ENCODE measurements at places on chromosomes 11 and 22.

GRCh38 chr22:50178871-50179869 lies 6.5 kb upstream of the TRABD start:
- DNase-seq, result no peak

DNA sequence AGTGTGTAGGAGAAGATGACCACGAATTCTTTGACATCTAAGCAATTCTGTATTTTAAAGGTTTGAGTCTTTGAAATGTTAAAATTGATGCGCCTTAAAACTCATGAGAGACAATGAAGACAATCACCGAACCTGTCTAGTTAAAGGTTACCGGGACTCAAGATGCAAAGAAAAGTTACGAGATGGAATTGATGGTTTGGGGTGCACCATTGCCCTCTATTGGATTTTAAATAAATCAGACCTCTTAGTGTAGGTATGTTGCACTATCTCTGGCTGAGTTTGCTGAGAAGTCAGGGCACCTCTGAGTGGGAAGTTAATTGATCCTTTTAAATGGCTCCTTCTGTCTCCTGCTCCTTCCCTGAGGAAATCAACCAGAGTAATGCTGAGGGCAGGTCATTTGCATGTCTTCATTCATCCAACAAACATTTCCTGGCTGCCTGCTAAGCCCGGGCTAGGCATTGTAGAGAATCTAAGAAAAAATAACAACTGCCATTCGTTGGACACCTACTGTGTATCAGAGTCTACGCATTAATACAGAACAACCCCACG lies 19.4 kb upstream of the TMA7B start:
- DNase-seq, result no peak

- DNase-seq, result no peak
Observed at GRCh38 chr11:8219257-8220021, 44.2 kb downstream of the LMO1 start.

DNA sequence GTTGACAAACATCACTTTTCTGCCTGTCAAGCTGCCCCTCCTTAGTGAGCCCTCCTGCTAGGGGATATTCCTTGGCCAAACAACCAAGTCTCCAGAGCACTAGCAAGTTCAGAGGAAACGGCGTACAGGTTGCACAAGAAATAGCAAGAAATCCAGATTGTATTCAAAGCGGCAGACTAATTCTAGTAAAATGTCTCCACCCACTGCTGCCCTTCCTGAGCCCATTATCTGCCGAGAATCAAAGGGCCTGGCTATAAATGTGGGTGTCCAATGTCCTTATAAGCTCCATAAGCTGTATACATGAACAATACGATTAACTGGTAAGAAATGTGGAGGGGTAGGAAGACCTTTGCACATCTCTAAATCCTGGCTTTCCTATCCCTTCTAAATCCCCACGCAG lies 44.0 kb upstream of the AKIP1 start:
- DNase-seq, result no peak

GRCh38 chr11:40384991-40385390 lies 1074.5 kb downstream of the LRRC4C start:
- no peak for DNase-seq

GRCh38 chr11:119683783-119684182 lies 45.2 kb downstream of the NECTIN1 start:
- no peak for DNase-seq

DNA sequence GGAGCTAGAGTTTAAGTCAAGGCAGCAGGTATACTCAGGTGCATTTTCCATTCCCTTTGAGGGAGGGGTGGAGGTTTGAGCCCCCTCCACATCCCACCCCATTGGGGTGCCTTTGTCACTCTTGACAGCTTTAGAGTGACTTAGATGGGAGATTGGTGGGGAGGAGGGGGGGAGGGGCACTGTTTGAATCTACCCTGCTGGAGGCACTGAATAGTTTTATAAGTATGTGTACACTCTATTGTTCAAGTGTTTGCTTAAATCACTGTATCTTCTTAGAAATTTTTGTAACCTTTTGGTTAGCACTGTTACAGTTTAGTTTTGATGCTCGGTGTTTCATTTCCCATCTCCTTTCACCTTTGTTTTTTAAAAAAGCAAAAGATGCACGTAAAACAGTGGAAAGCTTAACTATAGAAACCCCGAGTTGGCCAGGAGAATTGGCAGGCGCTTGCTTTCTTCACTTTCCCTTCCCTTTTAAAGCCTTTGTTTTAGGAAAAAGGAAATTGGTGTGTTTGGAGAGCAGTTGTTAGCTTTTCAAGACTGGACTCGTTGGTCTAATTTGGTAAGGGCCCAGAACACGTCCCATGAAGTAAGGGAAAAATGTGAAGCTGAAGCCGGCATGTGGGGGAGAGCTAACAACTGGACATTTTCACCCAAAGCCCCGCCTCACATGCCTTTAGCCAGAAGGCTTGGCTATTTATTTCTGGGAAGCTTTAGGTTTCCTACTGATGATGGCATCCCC lies 42.8 kb downstream of the TNRC6B start:
- no peak for DNase-seq

DNA sequence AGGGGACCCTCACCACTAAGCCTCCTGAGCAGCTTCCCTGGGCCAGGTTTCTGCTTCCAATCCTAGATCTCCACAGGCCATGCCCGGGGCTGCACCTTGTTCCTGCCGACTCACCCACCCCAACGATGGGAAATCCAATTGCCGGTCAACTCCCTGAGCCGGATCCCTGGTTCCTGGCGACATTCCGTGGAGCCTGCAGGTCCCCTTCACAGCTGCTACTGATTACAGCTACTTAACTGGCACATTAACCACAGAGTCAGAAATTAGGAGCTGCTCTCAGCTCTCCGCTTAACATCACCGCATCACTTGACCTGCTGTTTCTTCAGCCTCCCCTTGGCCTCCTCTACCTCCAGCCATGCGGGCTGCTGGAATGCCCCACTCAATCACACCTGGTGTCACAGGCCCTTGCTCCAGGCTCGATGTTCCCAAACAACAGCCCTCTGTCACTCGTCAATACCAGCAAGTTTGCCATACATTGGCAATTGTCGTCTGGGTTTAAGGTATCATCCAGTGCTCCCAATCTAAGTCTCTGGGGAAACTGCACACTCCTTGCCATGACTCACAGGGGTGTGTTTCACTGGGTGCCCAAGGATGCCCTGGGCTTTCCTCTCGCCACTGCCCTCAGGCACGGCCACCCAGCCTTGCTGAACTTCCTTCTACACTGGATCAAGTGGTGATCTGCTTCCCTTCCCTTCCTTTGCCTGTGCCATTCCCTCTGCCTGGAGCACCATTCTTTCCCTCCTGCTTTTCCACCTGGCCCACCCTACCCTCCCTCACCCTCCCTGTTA lies 181.0 kb downstream of the MN1 start:
- DNase-seq, result no peak

DNA sequence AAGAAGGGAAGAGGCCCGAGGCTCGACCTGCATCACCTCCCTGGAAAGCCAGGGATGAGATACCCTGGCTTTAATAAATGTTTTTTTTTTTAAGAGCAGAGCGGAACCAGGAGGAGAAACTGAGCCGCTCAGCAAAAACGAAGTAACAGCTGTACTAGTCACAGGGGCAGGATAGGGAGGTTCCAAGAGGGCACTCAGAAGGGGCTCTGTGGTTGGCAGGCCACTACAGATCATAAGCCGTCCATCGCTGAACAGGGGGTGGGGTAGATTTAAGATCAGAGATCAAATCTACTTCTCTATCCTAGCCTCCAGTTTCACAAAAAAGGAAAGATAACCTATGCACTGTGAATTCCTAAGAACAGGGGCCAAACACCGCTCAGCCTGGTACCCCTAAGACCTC lies 625 bp downstream of the EIF3D start:
- DNase-seq, result no peak

GRCh38 chr11:74751303-74751702 lies 2.7 kb downstream of the RNF169 start:
- DNase-seq, result no peak

DNA sequence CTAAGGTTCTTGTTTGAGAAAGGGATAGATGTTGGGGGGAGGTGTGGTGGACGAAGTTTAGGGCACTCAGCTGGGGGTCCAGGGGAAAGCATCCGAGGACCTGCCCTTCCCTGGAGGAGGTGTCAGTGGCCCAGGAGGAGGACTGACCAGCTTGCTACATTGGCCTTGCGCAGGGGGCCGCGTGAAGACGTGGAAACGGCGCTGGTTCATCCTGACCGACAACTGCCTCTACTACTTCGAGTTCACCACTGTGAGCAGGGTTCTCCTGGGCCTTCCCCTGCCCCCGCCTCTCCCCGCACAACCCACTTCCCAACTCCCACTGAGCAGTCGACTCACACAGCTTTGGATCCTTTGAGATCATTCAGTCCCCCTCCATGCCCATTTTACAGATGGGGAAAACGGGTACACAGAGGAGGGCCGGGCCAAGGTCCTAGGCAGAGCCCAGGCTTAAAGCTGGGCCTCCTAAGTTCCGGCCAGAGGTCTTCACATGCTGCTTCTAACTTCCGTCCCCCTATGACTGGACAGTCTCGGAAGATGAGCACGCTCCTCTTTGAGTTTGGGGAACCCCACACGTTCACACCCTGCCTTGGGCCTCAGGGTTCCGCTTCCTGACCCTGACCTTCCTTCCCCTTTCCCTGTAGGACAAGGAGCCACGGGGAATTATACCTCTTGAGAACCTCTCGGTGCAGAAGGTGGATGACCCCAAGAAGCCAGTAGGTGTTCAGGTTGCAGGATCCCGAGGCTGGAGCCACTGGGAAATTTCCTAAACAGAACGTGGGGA lies 28.7 kb downstream of the CYTH4 start:
- no peak for DNase-seq

GRCh38 chr11:125175896-125176575 lies 11.5 kb downstream of the PKNOX2 start:
- no peak for DNase-seq

DNA sequence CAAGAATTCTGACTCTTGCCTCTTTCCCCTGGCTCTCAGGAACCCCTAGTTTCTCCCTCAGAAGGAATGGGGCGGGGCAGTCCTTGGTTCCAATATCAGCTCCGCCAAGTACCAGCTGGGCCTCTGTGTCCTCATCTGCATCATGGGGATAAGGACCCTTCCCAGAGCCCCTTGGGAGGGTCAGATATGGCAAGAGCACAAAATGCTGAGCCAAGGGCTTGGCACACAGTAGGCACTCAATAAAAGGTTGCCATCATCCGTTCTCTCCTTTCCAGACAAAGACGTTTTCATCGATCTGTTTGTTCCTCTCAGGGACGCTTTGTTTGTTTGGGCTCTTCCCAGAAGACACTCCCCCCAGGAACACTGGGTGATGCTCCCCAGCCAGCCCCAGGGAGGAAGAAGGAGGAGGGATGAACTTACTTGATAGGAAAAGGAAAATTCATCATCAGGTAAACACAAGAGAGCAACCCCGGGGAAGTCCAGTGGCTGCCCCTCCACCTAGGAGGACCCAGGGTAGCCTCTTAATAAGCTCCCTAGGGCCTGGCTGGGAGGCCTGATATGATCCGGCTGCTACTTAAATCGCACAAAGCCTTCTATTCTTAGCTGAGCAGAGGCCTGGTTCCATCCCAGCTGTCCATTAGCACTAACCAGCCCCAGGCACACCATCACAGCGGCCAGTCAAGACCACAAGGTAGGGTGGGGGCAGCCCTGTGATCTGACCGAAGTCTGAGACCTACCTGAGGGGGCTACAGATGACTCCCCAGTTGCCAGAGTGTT lies 19.6 kb downstream of the GDPD5 start:
- DNase-seq, result no peak

DNA sequence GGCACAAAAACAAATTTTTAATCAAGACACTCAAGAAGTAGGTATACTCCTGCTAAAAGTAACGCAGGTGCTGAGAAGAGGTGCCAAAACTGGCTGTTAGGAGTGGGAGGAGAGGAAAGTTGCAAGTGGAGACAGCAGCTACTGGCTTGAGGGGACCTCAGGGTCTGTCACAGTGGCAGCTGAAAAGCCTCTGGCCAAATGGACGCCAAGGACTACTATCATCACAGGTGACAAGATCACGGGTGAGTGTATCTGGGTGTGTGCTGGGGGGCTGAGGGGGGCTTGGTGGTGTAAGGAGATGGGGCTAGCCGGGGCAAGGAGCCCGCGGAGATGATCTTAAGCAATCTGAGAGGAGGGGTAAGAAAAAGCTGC lies 687 bp downstream of the ZNF202 start:
- no peak for DNase-seq

- DNase-seq, result no peak
Observed at GRCh38 chr22:20994128-20994901, 7.6 kb downstream of the THAP7 start.

DNA sequence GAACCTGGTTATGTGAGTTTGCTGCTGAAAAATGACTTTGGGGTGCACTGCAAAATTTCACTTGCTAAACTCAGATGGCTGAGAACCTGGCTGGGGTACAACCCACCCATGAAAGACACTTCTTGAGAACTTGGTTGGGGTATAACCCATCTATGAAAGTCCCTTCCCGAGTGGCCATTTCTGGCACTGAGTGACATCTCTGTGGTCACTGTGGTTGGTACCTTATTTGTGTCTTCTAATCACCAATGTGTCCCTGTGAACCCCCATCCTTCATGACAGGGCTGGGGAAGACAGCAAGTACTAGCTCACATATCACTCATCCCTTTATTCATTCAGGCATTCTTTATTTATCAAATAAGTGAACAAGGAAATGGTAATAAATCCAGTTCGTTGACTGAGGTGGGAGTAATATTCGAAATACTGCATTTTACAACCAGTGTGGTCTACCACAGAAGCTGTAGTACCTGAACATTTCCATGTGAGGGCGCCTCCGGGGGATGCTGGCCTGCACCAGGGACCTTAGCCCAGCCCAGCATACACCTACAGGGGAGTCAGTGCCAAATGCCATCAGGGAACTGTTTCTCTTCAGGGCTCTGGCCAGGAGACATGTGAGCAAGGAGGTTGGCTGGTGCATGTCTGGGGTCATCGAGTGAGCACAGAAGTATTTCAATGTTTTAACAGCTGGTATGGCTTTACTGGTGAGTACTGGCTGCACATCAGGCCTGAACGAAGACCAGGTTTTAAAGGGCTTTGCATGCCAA lies 122.1 kb downstream of the CSNK2A3 start:
- no peak for DNase-seq

DNA sequence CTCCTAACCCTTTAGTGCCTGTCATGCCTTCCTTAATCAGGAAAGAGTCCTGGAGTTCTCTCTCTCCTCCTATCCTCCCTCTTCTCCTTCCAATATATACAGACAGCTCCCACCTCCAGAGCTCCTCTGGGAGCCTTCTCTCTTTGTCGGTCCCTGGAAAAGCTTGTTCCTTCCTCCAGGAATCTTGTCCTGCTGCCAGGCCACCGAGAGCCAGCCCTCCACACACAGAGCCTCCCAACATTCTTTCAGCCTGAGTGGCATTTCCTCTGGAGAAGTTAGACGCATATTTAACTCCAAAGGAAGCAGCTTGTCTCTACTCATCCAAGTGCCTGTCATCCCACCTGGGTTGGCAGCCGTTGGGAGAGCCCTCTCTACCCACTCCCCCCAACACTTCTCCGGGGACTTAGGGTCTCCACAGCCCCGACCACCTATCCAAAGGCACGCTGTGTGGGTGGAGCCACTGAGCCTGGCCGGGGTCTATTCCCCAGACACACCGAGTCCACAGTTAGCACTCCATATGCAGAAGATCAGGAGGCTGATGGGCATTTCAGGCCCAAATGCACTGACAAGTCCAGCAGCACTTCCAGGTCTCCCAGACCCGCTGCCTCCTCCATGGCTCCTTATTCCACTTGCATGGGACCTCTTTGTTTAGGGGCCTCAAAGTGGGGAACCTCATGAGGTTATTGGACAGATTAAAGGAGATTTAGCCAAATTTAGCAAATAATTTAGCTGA lies 31.1 kb downstream of the DKK3 start:
- DNase-seq, result no peak
